ENCODE measurements at places on chromosomes 5 and 9.
A peak's percentile ranks its signal among the peaks of the same experiment; 100 is the strongest.

DNA sequence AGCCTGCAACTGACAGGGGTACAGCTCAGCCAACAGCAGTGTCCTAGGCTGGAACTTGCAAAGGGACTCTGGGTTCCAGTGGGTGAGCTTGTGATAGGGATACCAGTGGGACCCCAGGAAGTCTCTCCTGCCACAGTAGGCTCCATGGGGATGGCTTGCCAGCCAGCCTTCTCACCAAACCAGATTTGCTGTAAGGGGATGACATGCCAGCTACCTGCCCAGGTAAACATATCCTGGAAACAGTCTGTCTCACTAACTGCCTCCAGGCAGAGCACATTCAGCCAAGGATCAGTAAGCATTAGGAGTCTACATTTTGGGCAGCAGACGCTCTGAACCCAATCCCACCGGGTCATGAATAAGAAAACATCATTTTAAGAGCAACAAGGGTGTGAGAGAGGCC is 49.9 kb downstream of the SIL1 start:
- no peak for DNase-seq

GRCh38 chr5:66342341-66342880 is 198.3 kb downstream of the SREK1 start:
- DNase-seq: no peak

DNA sequence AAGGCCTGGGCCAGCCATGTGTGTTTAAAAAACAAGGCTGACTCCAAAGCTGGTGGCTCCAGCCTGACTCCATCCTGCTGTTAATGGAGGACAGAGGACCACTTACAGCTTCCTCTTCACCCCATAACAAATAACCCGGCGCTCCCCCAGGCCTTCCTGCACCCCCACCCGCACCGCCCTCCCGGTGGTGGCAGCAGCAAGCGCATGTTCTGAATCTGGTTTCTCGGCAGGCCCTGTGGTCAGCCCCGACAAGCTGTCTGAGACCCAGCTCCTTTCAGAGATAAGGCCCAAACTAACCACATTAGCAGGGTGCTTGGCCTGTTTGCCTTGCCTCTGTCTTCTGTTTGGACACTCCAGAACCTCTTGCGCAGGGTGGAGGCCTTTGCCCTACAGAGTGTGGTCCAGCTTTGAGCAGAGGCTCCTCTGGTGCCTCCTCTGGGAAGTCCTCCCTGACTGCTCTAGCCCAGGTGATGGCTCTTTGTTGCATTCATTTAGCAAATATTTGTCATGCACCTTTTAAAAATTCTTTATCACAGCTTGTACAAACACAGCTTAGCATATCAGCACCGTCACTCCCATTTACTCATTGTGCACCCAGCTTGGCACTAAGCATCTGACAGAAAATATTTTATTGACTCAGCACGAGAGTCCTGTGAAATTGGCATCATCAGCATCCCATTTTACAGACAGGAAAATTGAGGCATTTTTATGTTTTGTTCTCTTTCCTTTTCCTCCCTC is 78.4 kb downstream of the NDFIP1 start:
- DNase-seq: no peak

- DNase-seq: no peak
These were observed 9.4 kb downstream of the HNRNPAB start for GRCh38 chr5:178213748-178214151.

- DNase-seq: no peak
These were observed 38.3 kb downstream of the NEK6 start for GRCh38 chr9:124296094-124296493.

GRCh38 chr5:31232273-31232888 is 38.9 kb downstream of the CDH6 start:
- peak; percentile 64 for DNase-seq

DNA sequence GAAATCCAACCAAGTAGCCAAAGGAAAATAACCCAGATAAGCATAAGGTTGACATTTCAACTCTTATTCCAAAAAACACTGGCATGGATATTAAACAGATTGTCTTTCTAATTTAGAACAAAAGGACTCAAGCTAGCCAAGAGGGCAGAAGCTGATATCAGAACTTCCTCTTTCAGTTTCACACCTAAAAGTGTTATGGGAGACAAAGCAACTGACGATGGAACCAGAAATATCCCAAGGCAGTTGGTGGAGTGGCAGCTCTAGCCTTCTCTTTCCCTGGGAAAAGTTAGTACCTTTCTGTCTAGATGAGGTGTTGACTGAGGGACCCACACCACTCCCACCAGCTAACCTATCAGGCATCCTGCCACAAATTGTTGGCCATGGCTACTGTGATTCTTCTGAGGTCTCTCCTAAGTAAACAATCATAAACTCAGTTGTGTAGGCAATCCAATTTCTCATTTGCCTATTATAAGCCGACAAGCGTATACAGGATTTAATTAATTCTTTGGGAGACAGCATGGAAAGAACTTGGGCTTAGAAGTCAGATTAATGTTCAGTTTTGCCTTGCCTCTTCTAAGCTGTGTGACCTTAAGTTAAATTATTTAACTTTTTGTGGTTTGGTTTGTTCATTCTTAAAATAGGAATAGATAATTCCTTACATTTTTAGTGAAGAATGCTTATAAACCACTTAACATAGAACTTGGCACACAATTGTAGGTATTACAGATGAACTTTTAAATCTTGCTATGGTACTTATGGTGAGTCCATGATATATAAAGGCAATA is 110.9 kb upstream of the ADAMTSL1 start:
- DNase-seq: peak; percentile 82

GRCh38 chr5:149489605-149490037 is 61.6 kb downstream of the CSNK1A1 start:
- DNase-seq: peak; percentile 91

- DNase-seq: no peak
These were observed 97.0 kb upstream of the ANKRD55 start for GRCh38 chr5:56330167-56330566.

DNA sequence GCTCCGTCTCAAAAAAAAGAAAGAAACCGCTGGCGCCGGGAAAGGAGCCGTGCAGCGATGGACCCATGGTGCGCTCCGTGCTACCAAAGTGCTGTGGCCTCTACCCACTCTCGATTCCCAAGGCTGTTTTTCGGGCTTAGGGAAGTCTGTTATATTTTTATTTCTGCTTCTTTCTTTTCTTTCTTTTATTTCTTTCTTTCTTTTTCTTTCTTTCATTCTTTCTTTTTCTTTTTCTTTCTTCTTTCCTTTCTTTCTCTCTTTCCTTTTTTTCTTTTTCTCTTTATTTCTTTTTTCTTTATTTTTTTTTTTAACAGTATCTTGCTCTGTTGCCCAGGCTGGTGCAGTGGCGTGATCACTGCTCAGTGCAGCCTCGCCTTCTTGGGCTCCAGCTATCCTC is 87.5 kb downstream of the ANXA2R start:
- DNase-seq: no peak

DNA sequence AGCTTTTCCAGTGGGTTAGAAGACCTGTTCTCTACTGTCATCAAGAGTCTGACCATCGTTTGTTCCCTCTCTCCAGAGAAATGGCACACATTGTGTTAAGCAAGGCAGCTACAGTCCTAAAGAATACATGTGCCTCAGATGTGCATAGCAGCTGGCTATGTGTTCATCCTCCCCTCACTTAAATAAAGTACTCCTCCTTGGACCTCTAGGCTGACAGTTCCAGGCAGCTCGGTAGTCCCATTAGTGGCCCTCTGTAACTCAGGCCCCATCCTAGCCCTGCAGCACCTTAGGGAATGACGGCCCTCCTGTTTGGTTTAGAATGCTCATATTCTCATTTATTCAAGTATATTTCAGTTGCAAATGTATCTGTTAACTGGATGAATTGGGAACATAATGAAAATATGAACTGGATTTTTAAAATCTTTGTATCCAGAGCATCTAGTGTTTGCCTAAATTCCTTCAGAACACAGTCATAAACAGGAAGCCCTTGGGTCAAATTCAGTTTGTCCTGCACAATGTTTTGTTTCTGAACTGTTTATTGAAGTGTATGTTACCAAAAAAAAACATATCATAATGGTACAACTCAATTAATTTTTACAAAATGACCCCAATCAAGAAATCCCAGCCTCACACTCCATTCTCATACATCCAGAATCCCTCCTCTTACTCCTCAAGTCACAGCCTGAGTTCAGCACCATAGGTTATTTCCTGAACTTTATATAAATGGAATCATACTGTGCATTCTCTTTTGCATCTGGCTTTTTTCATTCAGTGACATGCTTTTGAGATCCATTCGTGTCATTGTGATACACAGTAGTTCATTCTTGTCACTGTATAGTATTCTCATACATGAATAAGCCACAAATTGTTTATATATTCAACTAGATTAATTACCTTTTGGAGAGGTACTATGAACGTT is 1.6 kb upstream of the ASPN start:
- DNase-seq: peak; percentile 57

GRCh38 chr5:42423285-42424165 is at the start of gene GHR:
GHR (plus strand) TSS chr5:42423439; CDS start chr5:42565875, 142,436 bp downstream.
- peak; percentile 89 for DNase-seq

DNA sequence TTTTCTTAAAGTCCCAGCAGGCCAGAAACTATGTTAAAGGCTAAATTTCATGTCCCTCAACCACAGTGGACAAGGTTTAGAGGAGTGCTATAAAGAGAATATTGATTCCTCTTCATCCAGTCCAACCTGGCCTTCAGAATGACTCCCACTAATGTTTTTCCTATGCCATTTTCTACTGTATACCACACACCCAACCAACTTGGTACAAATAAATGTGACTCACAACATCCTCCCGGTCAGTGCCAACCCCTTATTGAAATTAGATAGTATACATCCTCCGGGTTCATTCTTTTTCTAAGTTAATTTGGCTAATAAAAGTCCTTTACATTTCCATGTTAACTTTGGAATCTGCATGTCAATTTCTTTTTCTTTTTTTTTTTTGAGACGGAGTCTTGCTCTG is 215.1 kb downstream of the TSSK1B start:
- no peak for DNase-seq

DNA sequence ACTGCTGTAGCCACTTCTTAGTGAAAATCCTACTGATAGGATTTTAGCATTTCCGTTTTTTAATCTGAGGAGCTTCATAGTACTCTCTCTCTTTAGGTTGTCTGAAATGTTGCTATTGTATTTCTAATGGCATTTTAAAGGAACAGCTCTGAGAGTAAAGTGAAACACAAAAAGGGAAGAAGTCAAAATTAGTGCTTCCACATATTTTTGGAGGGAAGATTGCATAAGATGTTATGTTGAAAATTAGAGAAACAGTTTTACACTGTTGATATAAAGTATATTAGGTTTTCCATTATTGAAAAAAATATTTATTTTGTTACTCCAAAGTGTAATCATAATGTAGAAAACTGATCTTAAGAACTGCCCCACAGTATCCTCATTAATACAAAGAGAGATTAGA is 525.1 kb downstream of the TAF11L14 start:
- no peak for DNase-seq

DNA sequence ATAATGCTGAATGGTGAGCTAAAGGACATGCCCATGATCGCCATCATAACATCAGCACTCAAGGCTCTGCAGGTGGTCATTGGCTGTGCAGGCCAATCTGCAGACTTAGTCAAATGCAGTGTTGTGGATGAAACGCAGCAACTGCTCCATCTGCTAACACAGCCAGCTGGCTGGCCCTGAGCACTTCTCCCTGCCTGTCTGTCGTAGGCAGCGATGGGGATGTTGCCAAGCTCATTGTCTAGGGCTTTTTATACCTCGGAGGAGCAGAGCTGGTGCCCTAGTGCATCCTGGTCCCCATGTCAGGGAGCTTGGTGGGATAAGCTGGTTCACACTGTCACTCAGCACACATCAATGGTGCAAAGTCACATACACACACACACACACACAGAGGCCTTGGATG is 189.4 kb downstream of the TENT4A start:
- no peak for DNase-seq

DNA sequence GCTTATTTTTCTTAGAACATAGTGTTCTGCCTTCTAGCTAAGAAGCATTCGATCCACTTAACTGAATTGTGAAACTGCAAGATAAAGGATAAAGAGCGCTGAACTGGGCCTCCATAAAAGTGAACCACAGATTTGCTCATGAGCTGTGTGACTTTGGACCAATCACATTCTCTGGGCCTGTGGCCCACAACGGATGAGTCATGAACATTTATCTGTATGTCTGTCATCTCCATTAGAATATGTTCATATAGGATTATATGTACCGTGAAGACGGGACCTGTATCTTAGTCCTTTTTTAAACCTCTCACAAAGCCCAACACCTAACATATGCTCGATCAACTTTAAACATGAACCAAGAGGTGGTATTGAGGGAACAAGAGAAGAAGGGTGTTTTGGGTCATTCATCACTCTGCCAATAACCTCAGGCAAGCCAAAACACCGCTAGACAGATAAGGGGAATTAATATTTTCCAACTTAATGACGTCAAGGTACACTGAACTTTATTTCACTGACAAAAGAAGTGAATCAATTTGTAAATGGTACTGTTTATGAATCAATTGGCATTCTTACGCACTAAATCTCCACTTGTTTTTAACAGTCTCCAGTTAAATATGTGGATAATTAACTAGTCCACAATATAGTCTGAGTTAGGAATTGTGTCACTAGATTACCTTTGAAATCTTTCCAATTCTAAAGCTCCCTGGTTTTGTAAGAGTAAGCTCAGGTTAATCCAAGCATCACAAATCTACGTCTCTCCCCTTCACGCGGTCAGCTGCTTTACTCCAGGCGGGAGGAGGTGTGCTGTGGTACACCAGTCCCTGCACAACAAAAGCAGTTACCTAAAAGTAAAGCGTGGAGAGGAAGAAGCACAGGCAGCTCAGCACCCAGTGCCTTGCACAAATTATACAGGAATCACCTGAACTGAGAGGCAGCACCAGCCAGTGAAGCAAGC is 1.6 kb downstream of the TMEM245 start:
- DNase-seq: peak; percentile 81

GRCh38 chr9:86639899-86640379 is 285.7 kb upstream of the TUT7 start:
- no peak for DNase-seq
